ENCODE measurements at places on chromosomes 4 and X. TPM values are rescaled to one million over a fixed set of nuclear protein-coding genes. Genes with fewer than 3 reads are reported as not detected.

Gene GPRASP3
- 1.6 TPM for total RNA-seq

Gene PLAC8
- 3.7 TPM for total RNA-seq

Gene FABP2
- total RNA-seq: not detected

Gene EMD
- 49.0 TPM for total RNA-seq

Gene NOCT
- 32.7 TPM for total RNA-seq

Gene RNF150
- 0.55 TPM for total RNA-seq

Gene RBM47
- total RNA-seq: 47.6 TPM

Gene CYLC1
- not detected for total RNA-seq

Gene HERC6
- total RNA-seq: 4.8 TPM

Gene SPIN4
- 9.0 TPM for total RNA-seq

Gene PRDM8
- total RNA-seq: 9.4 TPM

GRCh38 chrX:115940888-115941332, 229.6 kb upstream of the AGTR2 start:
- peak; percentile 81 for DNase-seq

DNA sequence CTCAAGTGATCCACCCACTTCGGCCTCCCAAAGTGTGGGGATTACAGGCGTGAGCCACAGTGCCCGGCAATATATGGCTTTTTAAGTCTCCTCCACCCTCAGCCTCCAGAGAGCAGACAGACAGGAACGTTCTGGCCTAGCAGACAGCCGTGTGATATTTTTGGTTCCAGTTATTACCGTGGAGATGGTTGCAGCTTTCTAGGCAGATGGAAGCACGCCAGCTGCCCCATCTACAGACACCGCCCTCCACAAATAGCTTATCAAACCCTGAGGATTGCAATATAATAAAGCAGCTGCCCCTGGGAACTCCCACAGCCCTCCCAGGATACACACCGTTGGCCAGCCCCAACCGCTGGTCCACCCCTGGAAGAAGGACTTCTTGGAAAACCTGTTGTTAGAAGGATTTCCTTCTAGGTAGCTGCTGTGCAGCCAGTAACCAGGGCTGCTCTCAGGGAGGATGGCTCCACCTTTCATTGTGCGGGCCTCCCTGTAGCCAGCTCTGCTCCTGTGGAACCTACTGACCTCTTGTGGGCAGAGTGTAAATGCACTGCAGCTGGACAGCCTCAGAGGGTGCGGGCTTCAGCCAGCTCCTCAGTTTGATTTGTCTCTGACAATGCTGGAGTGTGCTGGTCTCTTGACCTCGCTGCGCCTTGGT, 44.0 kb downstream of the SLC25A5 start:
- DNase-seq: peak; percentile 85

DNA sequence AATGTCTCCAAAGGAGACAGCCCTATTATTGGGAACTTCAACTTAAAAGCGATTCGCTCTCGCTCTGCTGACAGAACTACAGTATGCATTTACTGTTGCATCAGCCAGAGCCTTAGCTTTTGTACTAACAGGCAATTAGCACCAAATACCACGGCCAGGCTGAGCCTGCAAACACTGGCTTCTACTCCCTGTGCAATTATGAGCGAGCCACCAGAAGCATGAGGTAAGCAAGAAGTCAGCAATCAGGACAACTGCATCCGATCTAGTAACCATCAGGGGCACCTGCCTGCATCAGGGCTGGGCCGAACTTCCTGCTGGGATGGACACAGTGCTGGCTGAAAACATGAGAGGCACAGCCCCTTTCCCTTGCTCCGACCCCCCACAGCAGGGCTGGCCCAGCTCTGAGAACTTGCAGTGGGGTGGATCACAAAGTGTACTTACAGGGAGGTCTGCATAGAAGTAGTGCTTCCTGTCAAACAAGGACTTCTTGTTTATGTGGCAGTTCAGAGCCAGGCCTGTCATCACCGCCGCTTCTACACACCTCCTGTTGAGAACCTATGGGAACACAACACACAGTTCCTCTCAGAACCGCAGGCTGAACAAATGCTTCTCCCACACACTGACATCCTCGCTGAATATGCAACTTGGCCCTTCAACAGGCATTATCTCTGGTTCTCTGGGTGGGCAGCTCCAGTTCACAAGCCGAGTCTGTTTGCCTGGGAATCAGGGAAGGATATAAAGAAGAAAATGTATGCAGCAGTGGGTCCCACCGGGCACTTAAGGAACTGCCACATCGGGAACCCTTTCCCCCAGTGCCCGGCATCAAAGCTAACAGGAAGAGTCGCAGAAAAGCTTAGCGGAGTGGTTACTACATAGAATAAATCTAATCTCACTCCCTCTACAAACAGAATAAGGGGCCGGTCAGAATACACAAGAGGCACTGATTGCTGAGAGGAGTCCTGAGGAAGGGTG, 41.5 kb downstream of the GATB start:
- no peak for DNase-seq

- peak; percentile 81 for DNase-seq
Measured at GRCh38 chr4:144174401-144175067, 34.0 kb upstream of the GYPA start.

DNA sequence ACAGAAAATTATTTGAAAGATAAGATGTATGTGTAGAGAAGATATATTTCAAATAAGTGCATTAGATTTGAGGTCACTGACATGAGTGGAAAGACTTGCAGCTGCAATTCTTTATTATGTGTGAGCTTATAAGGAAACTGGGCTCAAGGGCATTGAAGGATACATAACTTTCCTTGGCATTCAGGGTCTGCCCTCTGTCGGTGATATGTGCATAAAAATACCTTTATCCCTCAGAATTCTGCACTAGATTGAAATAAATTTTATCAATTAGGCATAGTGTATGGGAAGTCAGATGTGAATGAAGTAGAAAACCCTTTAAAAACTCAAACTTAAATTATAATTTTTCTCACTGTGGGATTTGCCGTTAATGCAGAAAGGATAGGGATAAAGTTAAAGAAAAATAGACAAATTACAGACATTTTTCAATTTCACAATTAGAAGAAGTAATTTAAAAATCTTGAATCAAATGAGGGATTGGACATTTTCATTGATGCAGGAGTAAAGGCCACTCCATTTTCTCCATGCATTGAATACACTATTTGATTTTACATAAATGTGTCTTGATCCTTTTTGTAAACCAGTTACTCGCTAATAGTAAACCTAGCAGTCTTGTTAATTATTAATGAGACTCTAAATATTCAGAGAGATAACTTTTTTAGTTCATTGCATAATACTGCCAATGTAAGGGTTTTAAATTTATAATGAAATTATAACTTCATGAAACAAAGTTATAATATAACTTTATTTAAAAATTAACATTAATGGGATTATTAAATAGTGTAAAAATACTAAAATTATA, 21.0 kb upstream of the ETNPPL start:
- peak; percentile 25 for DNase-seq

- DNase-seq: peak; percentile 7
Measured at GRCh38 chrX:71604141-71604540, 14.2 kb downstream of the CXCR3 start.

GRCh38 chr4:9997886-9998285, 23.4 kb downstream of the SLC2A9 start:
- DNase-seq: no peak

DNA sequence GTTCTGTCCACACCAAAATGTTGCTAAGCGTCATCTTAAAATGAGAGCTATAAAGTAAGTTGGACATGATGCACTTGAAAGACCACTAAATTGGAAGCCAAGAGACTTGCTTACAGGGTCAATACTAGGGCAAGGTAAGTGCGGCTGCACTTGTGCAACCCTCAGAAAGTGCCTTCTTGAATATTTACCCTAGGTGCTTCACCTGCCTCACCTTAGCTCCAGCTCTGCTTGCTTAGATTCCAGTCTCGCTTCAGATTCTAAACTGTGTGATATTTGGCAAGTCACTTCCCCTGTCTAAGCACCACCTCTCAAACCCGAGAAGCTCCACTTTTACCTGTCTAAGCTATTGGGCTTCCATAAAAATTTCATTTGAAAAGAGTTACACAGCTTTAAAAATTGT, 136.5 kb downstream of the GRIA3 start:
- no peak for DNase-seq

DNA sequence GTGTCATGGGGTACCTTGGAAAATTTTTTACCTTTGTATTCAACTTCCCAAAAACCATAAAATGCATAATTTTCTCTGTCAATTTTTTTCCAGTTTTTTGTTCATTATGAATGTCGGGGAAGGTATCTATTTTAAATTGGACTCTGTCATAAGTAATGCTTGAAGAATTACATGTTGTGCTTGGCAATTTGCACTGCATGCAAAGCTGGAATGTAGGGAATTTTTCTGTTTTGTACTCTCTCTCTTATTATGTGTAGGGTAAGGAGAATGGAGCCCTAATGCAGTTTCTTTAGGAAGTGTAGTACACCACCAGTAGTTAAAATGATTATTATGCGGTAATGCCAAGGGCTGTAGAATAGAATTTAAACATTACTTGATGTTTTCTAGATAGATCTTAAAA, 137.7 kb upstream of the LIMCH1 start:
- DNase-seq: no peak

- no peak for DNase-seq
Measured at GRCh38 chr4:1862055-1862911, 6.3 kb upstream of the LETM1 start.

GRCh38 chrX:13177921-13178566, 133.6 kb upstream of the FAM9C start:
- no peak for DNase-seq

DNA sequence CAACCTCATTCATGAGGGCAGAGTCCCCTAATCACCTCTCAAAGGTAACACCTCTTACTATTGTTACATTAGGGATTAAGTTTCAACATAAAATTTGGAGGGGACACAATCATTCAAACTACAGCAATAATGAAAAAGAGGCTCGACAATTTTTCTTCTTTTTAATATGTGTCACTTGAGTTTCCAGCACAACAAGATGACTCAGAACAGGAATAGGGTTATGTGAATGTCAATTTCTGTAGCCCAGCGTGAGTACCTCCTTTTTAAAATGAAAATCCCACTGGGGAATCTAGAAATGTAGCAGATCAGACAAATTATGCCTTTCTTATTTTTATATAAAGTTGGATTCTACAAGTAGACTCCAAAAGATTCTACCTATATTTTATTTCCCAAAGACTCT, 83.7 kb downstream of the ZNF330 start:
- no peak for DNase-seq

DNA sequence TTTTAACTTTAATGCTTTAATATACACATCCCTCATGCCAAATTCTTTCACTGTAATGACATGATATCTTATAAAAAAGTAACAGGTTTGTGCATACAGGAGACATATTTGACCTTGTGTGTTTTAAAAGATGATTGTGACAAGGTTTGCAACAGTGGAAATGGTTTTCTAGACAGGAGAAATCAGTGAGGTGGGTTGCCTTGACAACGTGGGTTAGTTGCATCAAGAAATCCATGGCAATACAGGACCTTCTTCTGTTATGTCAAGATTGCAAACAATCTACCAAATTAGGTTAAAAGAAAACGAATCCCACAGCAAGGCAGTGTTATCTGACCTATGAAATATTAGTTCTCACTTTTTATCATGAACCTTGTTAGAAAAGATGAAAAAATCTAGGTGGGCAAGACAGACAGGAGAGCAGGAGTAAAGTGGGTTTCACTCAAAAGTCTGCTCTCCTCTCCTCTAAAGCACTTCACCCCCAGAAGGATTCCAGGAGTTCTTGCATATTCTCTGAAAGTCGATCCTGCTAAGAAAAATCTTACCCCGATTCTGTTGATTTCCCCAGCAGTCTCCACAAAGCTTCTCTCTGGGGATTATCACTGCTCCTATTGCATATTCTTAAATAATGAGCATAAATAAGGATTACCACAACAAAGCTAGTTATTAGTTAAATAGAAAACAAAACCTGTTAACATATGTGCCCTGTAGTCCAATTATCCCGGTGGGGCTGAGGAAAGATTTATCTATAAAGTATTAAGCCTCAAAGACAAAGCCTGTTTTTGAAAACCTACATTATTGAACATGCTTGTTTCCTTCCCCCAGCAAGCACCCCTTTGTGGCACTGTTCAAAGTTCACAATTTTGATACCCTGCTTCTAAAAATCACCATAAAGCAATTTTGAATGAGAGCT, 71.0 kb downstream of the TMA16 start:
- DNase-seq: no peak

GRCh38 chr4:27027428-27027827, 166.8 kb downstream of the STIM2 start:
- no peak for DNase-seq

DNA sequence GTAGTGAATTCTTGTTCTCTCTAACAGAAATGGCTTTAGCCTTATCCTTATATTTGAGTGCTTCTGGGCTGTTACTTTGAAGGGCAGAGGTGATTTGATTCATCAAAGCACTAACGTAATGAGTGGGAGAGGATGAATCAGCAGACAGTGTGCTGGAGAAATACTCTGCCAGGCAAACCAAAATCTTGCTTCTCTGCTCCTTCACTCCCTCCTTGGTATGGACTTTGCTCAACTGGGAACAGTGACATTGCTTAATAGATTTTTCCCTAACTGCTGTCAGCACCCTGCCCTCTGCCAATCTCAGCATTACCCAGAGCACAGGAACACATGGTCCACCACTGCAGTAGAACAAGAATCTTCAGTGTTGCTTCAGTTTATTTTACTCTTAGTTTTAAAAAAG, 56.0 kb downstream of the PDLIM5 start:
- peak; percentile 78 for DNase-seq

DNA sequence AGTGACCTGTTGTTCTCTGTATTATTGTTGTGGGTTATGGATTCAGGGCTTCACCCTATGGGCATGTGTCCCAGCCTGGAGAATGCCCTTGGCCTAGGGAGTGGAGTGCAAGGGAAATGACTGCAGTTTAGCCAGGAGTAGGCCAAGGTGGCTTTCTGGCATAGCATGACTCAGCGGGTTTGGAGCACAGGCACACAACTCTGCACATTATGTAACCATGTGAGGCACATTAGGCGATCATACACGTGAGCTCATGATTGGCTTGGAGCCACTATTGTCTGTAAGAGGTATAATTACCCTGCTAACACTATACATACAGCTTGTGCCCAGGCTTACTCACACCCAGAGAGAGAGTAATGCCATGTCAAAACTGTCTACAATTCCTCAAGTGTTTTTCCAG, 35.1 kb upstream of the TACR3 start:
- peak; percentile 13 for DNase-seq

DNA sequence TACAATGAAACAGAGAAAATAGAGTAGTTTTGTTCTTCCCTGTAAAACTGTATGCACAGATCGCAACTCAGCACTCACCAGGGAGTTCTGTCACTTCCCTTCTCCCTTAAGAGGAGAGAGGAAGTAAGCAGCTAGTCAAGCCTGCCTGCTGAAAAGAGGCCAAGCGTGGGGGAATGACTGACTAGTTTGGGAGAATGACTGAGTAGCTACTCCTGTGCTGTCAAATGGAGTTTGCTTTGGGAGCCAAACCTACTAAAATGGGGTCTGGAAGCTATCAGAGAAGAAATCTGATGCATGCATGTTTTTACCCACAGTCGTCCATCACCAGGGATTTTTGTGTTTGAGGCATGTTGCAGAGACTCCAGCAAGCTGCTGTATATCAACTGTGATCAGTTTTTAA, 54.6 kb upstream of the LHFPL1 start:
- no peak for DNase-seq
